ENCODE measurements at places on chromosomes 6 and 20. TPM values are rescaled to one million over a fixed set of nuclear protein-coding genes. Genes with fewer than 3 reads are reported as not detected.

DNA sequence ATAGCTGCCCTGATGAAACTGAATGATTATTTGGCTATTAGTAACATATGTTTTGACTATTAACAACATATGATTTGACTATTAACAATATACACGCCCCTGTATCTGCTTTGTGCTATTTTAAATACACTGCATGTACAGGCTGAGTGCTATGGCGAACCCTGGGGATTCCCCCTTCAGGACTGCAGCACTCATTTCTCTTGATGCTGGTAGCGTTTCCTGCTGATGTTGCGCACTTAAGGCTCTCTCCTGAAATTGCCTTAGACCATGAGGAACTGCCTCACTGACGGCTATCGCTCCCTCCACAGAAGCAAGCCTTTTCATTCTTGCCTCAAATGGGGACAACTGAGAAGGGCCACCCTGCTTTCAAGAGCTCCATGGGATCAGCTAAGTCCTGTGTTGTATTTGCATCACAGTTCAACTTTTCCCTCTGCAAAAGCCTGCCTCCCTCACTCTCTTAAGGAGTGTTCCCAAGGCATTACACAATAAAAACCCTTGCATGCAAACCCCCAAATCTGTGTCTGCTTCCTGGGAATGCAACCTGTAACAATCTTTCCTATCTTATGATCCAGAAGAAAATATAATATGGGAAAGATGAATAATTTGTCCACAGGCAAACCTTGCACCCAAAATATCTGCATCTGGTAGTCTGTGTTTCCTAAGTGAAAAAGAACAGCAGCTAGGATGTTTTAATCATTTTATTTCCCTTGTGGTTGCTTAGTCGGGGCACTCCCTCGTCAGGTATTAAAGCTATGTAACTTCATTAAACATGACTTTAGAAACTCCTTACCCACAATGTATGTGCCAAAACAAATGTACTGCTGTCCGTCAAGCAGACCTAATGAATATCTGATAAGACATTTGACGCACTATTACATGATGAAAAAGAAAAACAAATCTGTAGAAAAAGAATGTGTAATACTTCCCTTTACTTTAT is 456.4 kb downstream of the COL12A1 start:
- no peak overlapping the region for H3K4me3 ChIP-seq
- no peaks in the 10 kb centered on the region for H3K4me1 ChIP-seq
- DNase-seq: no peak
- H3K27me3 ChIP-seq: no peaks in the 10 kb centered on the region
- no peak overlapping the region for H3K27ac ChIP-seq

GRCh38 chr20:44637522-44638372 is 13.8 kb downstream of the ADA start:
- no peaks in the 10 kb centered on the region for H3K4me1 ChIP-seq
- no peak overlapping the region for H3K27ac ChIP-seq
- DNase-seq: peak; percentile 88

DNA sequence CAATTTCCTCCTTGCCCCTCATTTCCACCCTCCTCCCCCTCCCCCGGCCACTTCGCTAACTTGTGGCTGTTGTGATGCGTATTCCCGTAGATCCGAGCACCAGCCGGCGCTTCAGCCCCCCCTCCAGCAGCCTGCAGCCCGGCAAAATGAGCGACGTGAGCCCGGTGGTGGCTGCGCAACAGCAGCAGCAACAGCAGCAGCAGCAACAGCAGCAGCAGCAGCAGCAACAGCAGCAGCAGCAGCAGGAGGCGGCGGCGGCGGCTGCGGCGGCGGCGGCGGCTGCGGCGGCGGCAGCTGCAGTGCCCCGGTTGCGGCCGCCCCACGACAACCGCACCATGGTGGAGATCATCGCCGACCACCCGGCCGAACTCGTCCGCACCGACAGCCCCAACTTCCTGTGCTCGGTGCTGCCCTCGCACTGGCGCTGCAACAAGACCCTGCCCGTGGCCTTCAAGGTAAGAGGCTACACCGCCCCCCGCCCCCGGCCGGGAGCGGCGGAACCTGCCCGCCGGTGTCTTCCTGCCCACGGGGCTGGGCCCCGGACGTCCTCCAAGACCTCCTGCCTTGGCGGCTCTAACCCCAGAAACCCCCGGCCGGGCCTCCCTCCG is 44.9 kb upstream of the SUPT3H start:
- DNase-seq: peak; percentile 78
- peaks cover 43% of the 10 kb centered on the region for H3K27me3 ChIP-seq
- no peaks in the 10 kb centered on the region for H3K36me3 ChIP-seq
- peaks cover 50% of the 10 kb centered on the region for H3K4me1 ChIP-seq
- H3K4me3 ChIP-seq: peak overlapping the region; percentile 54

- H3K27ac ChIP-seq: no peak overlapping the region
- H3K4me3 ChIP-seq: no peak overlapping the region
- H3K36me3 ChIP-seq: no peaks in the 10 kb centered on the region
- peaks cover 12% of the 10 kb centered on the region for H3K4me1 ChIP-seq
- peak; percentile 50 for DNase-seq
- no peaks in the 10 kb centered on the region for H3K27me3 ChIP-seq
Measured at GRCh38 chr6:168623736-168624135, 182.8 kb downstream of the SMOC2 start.

GRCh38 chr6:90086517-90086916 is 192.2 kb downstream of the GJA10 start:
- no peak for DNase-seq
- no peak overlapping the region for H3K4me3 ChIP-seq
- no peaks in the 10 kb centered on the region for H3K36me3 ChIP-seq
- no peaks in the 10 kb centered on the region for H3K4me1 ChIP-seq

The ZBTB46 gene
- 5.0 TPM for total RNA-seq
